ENCODE measurements at places on chromosomes 6 and 20.

DNA sequence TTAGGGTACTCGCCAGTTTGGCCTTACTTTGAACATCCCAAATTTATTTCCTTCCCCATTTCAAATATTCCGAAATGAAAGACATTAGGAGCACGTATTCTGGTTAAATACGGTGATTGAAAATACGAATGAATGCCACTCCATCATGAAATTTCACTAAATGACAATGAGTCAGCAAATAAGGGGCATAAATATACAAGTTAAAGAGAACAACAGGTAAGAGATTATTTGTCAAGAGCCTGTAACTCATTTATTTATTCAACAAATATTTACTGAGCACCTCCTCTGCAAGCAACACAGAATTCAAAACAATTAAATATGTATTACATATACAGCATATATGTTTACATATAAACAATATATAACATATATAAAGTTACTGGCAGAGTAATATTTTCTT, 44.8 kb downstream of the MYB start:
- DNase-seq, result no peak

DNA sequence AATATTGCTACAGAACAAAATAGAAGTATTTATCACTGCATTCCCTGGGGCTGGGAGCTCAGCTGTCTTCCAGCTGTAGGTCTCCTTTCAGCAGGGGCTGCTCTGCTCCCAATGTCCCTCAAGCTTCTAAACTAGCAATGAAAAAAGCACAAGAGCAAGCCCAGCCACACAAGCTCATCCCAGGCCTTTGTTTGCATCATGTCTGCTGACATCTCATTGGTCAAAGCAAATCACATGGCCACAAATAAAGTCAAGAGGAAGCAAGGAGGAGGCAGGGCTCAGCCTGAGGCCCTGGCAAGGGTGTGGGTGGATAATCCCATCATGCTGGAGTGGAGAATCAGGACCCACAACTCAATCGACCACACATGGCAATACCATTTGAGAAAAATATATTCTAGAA, 2.2 kb upstream of the BFSP1 start:
- peak; percentile 62 for DNase-seq

- DNase-seq, result no peak
Observed at GRCh38 chr6:336159-337114, 44.1 kb downstream of the DUSP22 start.

GRCh38 chr20:51769976-51770615, 1.9 kb upstream of the ATP9A start:
- DNase-seq, result peak; percentile 34

DNA sequence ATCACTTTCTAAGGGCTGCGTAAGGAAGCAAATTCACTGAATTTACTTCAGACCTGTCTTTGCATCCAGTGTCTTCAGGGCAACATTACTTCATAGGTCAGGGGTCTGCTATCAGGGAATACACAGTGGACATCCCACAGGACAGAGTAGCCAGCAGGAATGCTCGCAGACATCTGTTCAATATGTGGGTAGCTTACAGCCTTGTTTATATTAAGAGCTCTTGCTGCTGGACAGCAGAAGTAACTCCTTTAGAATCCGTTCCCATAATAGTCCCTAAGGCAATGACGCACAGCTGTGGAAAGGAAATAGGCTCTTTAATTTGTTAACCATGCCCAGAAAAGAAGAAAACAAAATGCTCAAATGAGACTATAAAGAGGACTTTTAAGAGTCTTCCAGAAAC, 198.7 kb downstream of the MOXD1 start:
- DNase-seq, result peak; percentile 75

- DNase-seq, result peak; percentile 71
Observed at GRCh38 chr6:106799031-106799894, 169.9 kb downstream of the QRSL1 start.

DNA sequence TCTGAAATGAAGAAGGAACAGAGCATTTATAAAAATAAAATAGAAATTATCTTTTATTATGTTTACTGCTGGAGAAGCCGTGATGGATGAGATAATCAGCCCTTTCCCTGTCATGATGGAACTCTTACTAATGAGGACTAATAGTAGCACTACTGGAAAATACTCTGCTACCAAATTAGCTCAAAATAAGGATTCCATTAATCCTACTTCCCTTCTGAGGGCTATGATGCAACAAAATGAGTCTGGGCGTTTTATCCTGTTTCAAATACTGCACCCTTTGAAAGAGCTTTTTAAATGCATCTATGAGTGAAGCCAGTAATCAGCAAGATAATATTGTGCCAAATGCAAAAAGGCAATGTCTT, 59.3 kb upstream of the CARMIL1 start:
- DNase-seq, result no peak

GRCh38 chr6:20932284-20932683, 398.0 kb downstream of the CDKAL1 start:
- no peak for DNase-seq

DNA sequence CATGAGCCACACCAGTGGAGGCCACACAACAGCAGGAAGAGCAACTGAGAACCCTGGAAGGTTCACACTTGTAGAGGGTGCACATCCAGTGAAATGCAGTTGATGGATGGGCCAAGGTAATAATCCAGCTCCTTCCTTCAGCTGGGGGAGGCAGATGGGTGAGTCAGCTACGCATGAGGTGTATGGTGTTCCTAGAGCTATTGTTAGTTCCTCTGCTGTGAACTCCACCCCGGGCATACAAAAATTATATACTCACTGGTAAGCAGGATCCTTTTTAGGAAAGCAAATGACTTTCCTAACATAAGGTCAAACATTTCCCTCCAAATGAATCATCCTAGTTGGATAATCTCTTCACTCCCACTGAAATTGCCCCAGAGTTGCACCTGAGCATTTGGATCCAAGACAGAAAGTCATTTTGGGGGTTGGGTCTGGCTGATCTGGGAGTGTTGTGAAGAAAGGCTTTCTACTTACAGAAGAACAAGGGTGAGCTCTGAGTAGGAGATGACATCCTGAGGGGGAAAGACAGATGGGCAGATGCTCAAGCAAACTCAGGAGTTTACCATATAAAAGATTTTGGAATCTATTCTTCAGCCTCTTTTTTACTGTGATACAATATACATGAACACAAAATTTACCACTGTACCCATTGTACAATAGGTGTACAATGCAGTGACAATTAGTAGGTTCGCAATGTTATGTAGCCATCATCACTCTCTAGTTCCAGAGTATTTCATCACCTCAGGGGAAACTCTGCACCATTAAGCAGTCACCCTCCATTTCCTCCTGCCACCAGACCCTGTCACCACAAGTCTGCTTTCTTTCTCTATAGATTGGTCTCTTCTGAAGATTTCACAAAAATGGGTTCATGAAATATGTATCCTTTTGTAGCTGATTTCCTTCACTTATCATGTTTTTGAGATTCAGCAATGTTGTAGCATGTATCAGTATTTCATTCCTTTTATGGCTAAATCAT, 11.1 kb downstream of the HLA-F start:
- no peak for DNase-seq

- no peak for DNase-seq
Observed at GRCh38 chr20:21812379-21812778, 106.9 kb downstream of the PAX1 start.

- DNase-seq, result peak; percentile 36
Observed at GRCh38 chr20:4243071-4243470, 227.7 kb upstream of the RNF24 start.

DNA sequence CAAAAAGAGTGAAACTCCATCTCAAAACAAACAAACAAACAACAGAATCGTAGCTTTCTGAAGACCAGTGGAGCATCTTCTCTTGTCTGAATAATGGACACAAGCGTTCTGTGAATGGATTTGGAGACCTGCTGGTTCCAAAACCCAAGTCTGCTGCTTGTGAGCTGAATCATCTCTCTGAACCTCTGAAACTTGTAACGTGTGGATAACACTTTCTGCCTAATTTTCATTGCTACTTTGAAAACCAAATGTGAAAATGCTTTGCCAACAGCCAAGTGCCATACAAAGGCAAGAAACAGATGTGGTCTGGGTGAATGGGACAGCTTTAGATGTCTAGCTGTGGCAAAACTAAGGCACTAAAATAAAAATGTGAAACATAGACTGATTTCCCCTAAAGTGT, 44.3 kb downstream of the PHACTR1 start:
- DNase-seq, result no peak

DNA sequence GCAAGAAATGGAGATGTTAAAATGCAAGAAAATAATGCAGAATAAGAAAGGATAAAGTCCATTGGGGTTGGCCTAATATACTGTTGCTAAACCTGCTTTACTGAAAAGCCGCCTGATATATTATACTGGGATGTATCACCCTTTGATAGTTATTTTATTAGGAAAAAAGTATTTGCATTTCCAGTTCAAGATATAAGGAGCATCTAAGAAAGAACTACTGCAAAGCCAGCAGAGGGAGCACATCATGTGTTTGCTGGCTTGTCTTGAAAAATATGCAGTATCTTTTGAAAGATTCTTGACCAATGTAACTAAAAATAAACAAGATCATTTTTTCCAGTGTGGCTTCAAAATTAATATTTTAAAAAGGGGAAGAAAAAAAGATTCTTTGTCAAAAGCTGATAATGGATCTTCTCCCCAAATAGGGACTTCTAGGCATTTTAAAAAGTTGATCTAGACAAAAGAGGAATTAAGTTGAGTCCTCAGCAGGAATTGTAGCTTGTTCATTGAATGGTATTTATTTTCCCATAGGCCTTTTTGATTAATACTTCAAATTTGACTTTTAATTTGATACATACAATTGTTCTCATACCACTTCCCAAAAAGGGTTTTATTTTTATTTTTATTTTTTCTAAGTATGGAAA, 214.9 kb downstream of the ZFAND3 start:
- DNase-seq, result peak; percentile 30

Data from AG20443 (cell line).